GM19239 (cell line): ENCODE measurements at places on chromosomes 13 and 19.
A peak's percentile ranks its signal among the peaks of the same experiment; 100 is the strongest.

DNA sequence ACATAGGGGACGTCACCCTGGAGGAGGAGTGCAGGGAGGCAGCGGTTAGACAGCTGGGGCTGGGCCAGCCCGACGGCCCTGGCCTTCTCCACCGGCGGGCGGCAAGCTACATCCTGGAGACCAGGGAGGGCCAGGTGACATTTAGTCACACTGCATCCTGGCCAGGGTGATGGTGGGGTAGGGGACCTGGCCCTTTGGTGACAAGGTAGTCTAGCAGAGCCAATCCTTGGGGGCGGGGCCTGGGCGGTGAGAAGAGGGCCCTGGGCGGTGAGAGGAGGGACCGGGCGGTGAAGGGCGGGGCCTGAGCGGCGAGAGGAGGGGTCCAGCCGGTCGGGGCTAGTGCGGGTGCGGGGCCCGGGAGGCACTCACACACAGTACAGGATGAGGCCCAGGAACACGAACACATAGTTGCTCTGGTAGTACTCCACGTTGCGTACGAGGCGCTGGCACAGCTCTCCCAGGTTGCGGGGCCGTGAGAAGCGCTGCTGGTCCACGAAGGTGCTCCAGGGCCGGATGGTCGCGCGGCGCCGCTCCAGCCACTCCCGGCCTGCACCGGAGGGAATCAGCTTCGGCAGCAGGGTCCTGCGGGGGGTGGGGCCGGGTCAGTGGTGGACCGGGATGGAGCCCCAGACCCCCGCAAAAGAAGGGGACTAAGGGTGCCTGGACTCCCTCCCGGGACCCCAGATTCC, 610 bp downstream of the RABAC1 start:
- peak; percentile 64 for DNase-seq

DNA sequence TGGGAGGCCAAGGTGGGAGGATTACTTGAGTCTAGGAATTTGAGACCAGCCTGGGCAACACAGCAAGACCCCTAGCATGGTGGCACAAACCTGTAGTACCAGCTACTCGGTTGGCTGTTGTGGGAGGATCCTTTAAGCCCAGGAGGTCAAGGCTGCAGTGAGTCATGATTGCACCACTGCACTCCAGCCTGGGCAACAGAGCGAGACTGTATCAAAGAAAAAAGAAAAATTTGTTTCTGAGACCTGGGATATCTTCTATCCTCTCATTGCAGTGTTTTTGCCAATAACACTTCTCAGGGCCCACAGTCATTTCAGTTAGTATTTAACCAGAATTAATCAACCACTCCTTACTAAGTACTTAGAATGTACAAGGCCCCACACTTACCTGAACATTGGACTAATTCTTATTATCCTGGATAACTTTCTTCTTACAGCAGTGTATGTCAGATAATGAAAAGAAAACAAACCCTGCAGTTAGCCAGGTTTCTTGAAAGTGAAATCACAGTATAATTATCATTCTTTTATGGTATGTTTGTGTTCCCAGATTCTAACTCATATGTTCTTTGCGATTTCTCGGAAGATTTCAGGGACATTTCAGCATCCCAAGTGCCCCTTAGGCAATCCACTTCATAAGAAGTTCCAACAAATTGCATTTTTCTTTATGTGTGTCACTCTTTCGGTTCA, 75.6 kb upstream of the KLF5 start:
- no peak for DNase-seq

DNA sequence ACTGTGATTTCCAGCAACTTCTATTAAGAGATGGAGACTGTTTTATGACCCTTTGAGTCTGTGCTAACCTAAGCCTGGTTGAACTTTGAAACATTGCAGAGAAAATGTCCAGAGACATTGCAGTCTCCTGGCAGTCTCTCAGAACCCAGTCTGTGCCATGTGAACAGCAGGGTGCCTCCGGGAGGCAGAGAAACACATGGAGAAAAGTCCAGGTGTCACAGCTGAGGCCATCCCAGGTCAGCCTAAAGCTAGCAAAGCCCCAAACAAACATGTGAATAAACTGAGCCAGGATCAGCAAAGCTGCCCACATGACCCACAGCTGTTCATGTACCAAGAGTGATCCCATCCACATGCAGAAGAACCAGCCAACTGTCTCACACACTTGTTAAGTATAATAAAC, 7.8 kb downstream of the CYP4F11 start:
- DNase-seq, result no peak

GRCh38 chr19:584240-585001, 5.3 kb upstream of the HCN2 start:
- DNase-seq, result peak; percentile 95
